ENCODE measurements at places on chromosomes 12 and 14.

DNA sequence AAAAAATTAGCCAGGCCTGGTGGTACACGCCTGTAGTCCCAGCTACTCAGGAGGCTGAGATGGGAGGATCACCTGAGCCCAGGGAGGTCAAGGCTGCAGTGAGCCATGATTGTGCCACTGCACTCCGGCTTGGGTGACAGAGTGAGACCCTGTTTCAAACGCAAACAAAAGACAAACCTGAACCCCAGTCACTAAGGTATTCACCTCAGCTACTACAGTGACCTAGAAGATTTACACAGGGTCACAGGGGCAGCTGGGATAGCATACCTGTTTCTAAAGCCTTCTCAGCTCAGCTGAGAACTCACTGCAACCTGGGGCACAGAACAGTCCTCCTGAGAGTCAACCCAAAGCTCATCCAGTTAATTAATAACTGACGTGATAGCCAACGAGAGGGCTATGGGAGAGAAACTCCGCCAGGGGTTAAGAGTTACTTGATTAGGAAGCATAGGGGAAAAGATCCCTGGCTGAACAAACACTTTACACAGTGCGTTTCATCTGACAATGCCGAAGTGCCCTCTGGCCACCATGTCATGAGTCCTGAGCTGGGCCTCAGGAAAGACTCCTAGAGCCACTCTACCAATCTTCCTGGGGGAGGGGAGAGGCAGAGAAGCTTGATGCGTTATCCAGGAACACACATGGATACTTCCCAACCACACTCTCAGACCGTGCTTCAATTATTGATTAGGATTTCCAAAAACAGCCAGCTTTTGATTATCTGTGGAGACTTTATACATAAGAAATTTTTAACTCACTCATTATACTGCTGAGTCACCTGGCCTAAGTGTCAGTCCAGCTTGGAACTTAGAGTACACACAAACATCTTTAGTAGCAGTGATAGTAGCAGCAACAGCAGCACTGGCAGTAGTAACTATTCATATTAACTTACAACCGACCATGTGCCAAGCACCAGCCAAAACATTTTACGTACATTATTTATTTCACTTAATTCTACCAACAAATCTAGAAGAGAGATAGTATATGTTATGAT, 48.2 kb downstream of the FOXN3 start:
- no peak for DNase-seq

GRCh38 chr14:52053044-52053443, 15.8 kb downstream of the NID2 start:
- DNase-seq = no peak

DNA sequence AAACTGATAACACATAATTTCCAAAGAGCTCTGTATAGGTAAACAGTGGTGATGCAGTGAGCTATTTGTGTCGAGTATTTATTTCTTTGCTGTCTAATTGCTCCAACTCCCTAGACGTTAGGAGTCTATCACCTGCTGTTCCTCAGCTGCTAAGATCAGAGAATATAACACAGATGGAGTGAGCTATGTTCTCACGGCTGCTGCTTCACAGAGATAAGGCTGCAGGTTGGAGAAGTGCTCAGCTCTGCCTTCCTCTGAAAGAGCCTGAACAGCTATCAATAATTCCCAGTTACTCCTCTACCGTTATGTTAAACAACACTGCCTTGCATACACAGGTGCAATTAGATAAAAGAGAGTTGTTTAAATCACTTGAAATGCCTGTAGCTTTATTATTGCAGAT, 103.2 kb upstream of the MDGA2 start:
- no peak for DNase-seq

GRCh38 chr12:21451529-21451928, 14.1 kb downstream of the PYROXD1 start:
- DNase-seq = no peak

DNA sequence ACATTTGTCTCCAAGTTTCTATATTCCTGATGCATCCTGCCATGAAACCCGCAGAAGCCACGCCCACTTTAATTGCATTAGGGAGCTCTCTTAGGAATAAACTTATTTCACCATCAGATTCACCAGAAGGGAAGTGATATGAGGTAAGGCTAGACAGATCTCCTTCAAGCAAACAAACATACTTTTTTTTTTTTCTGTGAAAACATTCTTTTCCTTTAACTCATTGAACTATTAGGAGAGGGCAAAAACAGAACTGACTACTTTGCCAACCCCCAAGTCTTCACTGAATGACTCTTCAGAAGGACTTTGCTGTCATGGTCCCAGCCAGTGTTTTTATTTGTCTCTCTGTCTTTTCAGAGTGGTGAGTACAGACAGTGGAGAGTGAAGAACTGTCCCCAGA, 48.4 kb downstream of the GTF2A1 start:
- DNase-seq = no peak

- DNase-seq = peak; percentile 55
These were observed 7.4 kb downstream of the TCP11L2 start for GRCh38 chr12:106309671-106310505.

GRCh38 chr12:46556105-46556559, 183.6 kb upstream of the SLC38A2 start:
- DNase-seq = peak; percentile 95

DNA sequence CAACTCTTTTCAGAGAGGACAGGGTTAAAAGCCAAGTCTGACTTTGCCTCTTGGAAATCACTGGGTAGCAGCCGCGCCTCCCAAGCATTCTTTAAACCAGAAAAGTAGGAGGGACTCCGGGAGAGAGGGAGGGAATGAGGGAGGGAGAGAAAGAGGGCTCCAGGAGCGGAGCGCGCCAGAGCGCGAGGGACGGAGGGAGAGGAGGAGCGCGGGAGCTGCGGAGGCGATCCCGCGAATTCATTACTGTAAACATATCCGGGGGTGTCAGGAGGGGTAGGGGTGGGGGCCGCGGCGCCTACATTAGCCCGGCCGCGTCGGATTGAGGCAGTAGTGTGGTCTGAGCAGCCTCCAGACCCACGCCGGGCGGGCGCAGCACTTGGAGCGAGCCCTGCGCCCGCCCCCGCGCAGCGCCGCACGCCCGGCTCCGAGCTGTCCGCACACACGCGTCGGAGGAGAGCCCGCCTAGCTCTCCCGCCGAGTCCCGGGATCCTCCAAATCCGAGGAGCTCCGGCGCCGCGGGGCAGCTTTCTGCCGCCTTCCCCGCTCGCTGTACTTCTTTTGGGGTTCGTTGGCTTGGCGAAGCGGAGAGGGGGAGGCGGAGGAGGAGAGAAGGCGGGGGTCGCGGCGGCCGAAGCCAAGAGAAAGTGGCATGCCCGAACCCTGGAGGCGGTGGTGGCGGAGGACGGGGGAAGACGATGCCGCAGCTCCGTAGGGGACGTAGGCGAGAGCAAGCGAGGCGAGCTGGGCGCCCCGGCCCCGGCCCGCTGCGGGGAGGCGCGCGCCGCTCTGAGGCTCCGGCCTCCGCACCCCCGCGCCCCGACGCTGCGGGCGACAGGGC, 3.3 kb downstream of the FLRT2 start:
- DNase-seq = peak; percentile 73

- no peak for DNase-seq
These were observed 417.5 kb downstream of the TMEM117 start for GRCh38 chr12:44253338-44253856.

DNA sequence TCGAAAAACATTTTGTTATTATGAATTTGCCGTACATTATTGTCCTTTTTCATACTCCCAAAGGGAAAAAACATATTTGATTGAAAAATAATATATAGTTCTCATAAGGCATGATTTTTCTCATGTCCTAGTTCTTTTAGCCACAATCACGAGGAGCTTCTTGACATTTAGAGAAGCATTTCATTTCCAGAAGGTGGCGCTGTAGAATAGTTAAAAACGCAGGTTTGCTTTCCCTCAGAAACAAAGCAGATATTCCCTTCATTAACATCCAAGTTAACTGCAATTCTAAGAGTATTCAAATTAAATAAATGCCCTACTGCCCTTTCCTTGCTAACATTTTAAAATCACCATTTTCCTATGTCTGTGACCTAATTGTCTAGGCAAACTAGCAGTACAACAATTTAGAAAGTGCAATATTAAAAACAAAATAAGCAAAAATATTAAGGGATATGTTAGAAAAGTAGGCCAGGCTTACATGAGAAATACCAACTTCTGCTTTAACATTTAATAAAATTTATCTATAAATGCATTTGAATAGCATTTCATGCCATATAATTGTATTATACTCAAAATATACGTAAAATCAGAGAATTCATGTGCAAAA, 10.9 kb upstream of the PIK3C2G start:
- DNase-seq = peak; percentile 67

GRCh38 chr14:96309896-96310330, 53.2 kb downstream of the ATG2B start:
- no peak for DNase-seq

GRCh38 chr14:98184457-98184856, 1087.5 kb downstream of the BCL11B start:
- DNase-seq = no peak

DNA sequence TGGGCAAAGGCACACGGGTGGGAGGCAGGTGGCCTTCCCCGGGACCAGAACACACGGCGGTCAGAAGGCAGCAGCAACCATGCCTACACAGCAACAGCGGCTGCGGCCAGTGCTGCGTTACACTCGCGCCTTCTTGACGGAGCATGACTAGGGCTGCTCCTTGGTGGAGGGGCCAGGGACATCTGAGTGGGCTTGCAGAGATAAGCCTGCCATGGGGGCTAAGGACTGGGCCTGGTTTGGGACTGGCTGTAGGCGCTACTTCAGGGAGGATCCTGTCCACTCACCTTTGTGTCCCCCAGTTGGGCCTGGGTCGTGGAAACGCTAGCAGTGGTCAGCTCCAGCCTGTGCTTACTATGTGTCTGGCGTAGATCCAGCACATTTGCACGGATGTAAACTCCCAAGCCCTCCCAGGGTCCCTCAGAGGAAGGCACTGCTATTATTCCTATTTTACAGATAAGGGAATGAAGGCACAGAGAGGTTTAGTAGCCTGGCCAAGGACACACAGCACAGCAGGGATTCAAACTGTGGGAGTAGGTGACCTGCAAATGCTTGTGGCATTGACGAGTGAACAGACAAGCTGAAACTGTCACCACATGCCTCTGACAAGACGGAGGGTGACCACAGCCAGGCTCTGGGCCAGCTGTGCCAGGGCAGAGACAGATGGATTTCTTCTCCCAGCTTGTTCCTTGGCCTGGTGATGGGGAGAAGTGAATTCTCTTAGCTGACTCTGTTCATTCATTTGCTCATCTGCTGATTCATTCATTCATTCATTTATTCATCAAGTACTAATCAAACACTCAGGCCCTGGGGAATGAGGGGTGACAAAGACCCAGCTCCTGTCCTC, 31.9 kb upstream of the DLK1 start:
- DNase-seq = no peak

- no peak for DNase-seq
These were observed 6.4 kb upstream of the ADSS1 start for GRCh38 chr14:104717646-104718045.

DNA sequence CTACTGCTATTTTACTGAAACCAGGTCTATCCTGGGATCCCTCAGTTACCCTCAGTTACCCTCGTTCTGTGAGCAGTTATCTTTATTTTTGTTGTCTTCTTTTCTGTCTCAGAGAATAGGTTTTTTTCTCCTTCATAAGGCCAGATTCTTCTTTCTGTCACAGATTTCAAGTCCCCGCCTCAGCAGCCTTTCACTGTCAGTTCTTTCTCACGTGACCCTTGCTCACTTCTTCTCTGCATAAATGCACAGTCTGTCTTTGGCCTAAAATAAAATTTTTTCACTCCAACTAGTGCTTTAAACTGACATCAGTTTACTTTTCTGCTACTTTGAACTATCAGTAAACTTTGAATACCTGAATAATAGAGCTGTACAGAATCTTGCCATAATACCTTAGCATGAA, 299.7 kb downstream of the ERC1 start:
- no peak for DNase-seq

GRCh38 chr12:28191051-28192048, 1.1 kb downstream of the CCDC91 start:
- DNase-seq = peak; percentile 65

- DNase-seq = no peak
These were observed 69.0 kb downstream of the ZFP36L1 start for GRCh38 chr14:68723808-68724268.

Data from bronchial epithelial cell (primary cell).